Stimulated activated CD8-positive, alpha-beta memory T cell treated with anti-CD3 and anti-CD28 coated beads, Interleukin-4, amount 100 ng/mL, for 1 hour (primary cell): ENCODE measurements at places on chromosomes 12 and 14.

DNA sequence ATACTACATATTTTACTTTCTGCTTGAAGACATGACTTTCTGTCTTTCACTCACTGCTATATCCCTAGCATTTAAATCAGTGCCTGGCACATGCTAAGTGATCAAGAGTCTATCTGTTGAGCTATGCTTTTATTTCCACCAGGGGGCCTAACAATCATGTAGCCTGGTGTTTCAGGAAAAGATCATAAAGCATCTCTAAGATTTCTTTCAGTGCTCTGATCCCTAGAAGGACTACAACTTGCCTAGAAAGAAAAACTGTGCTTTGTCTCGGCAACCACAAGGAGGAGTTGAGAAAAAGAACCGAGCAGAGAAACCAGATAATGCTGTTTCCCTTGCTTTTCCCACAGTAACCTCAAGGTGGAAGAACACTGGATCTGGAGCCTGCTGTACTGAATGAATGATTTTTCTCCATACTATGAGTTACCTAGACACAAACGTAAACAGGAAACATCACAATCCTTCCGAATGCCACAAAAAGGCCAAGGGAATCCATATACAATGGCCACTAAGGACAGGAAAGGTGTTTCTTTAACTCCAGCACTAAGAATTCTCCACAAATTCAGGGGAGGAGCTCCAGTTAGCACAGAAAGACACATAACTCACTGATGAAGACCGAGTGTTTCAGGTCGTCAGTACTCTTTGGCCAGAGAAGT, 1.2 kb downstream of the CRY1 start:
- DNase-seq = no peak

DNA sequence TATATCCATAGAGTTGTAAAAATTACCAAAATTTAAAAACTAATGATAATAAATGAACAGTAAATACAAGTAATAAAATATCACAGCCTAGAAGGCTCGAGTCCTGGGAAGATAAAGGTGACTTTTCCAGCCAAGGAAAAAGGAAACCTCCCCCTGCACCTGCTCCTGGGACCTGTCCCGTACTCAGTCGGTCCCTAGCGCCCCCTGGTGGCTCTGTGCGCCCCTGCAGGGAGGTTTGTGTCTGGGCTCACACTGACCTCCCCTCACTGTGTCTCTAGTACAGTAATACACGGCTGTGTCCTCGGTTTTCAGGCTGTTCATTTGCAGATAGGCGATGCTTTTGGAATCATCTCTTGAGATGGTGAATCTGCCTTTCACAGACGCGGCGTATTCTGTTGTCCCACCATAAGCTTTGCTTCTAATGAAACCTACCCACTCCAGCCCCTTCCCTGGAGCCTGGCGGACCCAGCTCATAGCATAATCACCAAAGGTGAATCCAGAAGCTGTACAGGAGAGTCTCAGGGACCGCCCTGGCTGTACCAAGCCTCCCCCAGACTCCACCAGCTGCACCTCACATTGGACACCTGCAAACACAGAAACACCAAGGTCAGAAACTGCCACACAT, 1030.4 kb downstream of the TMEM121 start:
- peak; percentile 73 for DNase-seq

- no peak for DNase-seq
These were observed 39.5 kb upstream of the DACT1 start for GRCh38 chr14:58598028-58598803.

GRCh38 chr14:73264080-73264884, 27.0 kb downstream of the PAPLN start:
- DNase-seq = no peak

GRCh38 chr12:27505761-27506160, 18.2 kb upstream of the PPFIBP1 start:
- DNase-seq = no peak

DNA sequence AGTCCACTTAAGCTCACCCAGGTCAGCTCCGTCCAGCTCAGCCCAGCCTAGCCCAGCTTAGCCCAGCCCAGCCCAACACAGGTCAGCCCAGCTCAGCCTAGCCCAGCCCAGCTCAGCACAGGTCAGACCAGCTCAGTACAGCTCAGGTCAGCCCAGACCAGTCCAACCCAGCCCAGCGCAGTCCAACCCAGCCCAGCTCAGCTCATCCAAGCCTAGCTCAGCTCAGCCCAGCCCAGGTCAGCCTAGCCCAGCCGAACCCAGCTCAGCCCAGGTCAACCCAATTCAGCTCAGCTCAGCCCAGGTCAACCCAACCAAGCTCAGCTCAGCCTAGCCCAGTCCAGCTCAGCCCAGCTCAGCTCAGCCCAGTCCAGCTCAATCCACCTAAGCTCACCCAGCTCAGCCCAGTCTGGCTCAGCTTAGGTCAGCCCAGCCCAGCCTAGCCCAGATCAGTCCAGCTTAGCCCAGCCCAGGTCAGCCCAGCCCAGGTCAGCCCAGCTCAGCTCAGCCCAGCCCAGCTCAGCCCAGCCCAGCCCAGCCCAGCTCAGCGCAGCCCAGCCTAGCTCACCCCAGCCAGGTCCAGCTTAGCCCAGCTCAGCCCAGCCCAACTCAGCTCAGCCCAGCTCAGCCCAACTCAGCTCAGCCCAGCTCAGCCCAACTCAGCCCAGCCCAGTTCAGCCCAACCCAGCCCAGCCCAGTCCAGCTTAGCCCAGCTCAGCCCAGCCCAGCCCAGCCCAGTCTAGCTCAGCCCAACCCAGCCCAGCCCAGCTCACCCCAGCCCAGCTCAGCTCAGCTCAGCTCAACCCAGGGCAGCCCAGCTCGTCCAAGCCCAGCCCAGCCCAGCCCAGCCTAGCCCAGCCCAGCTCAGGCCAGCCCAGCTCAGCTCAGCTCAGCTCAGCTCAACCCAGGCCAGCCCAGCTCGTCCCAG, 184.0 kb downstream of the TMEM121 start:
- no peak for DNase-seq

GRCh38 chr12:71415336-71416231, 24.0 kb upstream of the LGR5 start:
- DNase-seq = no peak

- DNase-seq = no peak
These were observed 88.3 kb downstream of the IRF2BPL start for GRCh38 chr14:76940021-76940760.

GRCh38 chr14:94633121-94633520, 20.9 kb downstream of the SERPINA3 start:
- DNase-seq = no peak

DNA sequence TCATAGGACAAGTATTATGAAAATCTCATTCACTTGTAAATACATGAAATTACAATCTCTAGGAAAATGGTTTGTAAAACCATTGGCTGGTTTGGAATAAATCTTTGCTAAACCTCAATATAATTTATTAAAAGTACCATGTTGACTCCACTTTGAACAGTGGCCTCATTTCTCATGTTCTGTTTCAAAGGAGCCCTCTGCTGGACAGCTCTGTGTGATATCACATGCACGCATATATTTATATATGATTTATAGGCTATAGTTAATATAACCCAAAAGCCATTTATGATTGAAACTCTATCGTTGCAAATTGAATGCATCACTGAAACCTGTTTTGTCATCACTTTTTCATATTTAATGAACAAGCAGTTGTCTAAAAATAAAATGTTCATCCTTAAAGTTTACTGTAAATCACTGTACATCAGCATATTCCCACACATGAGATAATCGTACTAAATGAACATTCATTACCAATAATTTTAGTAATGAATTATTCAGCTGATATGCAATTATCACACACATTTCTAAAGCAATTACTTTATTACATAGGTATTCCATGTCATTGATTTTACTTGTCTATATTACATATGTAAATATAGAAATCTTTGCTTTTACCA, 493.8 kb downstream of the NPAS3 start:
- no peak for DNase-seq

DNA sequence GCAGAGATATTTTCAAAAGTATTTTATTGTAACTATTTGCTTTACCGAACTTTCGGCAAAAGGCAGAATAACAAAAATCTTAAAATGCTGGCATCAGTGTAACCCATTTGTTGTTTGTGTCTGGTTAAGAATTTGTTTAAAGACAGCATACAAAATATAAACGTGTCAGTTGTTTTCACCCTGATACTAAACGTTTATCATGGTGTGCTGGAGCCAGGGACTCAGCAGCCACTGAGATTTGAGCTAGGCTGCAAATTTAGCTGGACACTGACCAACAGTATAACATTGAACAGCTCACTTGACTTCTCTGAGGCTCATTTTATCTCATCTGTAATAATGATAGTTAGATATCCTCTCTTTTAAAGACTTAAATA, 183.7 kb downstream of the TMTC3 start:
- no peak for DNase-seq

DNA sequence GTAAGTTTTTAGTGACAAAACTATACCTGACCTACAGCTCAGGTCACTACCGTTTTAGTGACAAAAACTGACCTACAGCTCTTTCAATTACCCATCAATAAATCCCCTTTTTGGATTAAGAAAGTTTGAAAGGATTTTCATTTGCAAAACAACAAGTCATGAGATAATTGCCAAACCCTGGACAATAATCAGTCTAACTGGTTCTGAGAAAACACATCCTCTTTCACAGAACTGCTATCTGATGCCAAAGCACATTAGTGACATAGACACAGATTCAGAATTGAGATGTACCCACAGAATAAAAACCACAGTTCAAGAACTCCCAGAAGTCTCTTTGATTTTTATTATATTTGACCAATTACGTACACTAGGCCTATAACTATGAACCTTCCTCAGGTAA, 126.0 kb upstream of the COCH start:
- DNase-seq = no peak

DNA sequence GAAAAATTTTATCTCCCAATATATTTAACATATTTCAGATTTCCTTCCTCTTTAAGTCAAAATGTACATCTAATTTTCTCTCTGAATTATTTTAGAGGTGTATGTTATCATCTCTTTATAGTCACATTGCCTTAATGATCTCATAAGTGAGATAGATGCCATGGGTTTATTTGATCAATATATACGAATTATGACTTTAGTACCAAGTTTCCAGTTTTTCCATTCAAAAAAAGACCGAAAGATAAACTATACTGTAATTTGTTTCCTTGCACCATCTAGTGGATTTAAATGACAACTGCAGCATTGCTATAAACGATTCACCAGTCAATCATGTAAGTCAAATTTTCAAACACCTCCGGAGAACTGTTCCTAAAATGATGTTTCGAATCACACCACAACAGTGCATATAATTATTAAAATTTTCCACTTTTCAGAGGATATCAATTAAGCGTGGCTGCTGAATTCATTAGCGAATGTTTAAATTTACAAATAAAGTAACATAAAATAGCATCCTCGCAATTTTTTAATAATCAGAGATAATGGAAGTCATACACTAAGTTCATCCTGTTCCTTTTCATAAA, 419 bp upstream of the ATXN7L3B start:
- DNase-seq = no peak

GRCh38 chr12:130075497-130076076, 86.7 kb upstream of the FZD10 start:
- no peak for DNase-seq

DNA sequence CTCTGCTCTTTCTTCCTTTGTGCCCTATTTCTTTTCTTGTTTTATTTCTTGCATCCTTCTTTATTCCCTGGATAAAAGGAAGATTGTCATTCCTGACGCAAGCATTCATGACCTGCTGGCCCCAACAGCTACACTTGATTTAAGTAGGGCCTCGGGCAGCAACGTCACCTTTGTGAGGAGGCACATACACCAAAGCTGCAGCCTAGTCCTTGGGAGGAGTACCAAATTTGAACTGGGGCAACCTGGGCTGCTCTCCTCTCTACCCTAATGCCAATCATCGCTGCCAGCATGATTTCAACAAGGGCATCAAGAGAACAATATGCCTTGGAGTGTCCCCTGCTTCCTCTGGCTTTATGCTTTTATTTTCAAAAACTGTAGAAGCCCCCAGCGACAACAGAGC, 76.4 kb downstream of the C12orf50 start:
- no peak for DNase-seq

- DNase-seq = no peak
These were observed 97.9 kb upstream of the FAR2 start for GRCh38 chr12:29051221-29051620.

- DNase-seq = no peak
These were observed 92.3 kb upstream of the EVL start for GRCh38 chr14:99972748-99973466.

GRCh38 chr14:60253649-60254048, 4.6 kb downstream of the PPM1A start:
- DNase-seq = no peak

- DNase-seq = no peak
These were observed 24.3 kb downstream of the CFAP54 start for GRCh38 chr12:96513681-96514080.

DNA sequence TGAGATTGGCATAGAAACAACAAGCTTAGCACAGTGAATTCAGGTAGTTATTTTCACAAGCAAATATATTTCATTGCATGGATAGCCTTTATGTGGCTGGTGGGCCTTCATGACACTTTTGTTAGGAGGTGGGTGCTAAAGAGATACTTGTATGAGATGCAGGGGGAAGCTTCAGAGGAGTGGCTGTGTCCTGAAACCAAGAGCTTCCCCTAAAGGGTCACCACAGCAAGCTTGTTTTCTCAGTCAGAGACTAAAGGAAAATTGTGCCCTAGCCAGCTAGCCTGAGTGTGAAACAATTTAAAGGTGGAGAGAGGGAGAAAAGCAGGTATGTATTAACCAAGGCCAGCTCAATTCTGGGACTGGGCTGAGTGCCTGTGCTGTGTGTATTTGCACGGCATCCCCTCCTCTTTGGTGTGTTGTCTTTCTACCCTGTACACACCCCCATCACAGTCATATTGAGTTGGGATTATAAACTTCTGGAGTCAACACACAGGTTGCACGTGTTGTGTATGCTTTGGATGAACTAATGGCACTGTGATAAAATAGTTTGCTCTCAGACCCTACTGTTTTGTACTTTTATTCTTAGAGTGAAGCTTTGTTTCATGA, 79.2 kb downstream of the RASSF8 start:
- no peak for DNase-seq

DNA sequence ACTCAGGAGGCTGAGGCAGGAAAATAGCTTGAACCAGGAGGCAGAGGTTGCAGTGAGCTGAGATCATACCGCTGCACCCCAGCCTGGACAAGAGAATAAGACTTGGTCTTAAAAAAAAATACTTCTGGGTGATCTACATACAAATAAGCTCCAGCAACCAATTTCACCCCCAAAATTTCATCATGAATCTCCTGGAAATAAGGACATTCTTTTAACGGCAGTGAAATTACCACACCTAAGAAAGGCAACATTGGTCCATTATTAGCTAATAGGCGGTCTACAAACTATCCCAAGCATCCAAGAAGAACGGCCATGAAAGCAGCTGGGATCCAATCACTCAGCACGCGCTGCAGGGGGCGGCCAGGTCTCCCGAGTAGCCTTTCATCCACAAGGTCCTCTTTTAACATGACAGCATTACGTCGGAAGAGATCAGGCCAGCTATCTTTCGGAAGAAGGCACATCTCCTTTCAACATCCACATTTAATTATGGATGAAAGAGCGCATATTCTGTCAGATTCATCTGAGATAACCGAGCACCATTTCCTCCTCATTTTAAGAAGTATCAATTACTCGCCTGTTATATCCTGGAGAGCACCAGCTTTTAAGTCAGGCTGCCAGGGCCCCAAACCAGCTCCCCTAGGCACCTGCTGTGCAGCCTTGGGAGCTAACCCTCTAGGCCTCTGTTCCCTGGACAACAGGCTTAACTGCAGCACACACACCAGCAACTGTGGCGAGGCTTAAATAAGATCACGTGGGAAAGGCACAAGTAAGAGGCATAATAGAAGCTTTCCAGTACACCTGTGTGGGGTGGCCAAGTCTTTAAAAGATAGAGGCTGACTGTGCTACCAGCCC, 4.2 kb downstream of the SLC15A4 start:
- DNase-seq = no peak

- no peak for DNase-seq
These were observed 66.0 kb downstream of the ANO4 start for GRCh38 chr12:100860611-100861010.
